ENCODE measurements at places on chromosomes 1 and 21. TPM values are rescaled to one million over a fixed set of nuclear protein-coding genes. Genes with fewer than 3 reads are reported as not detected.

Gene TTC34
- 0.03 TPM for total RNA-seq

Gene NMNAT2
- 0.84 TPM for total RNA-seq

Gene FAM151A
- total RNA-seq, result not detected

Gene TAGLN2
- total RNA-seq, result 1,059 TPM
